ENCODE measurements at places on chromosomes 5 and 9.
A peak's percentile ranks its signal among the peaks of the same experiment; 100 is the strongest.

DNA sequence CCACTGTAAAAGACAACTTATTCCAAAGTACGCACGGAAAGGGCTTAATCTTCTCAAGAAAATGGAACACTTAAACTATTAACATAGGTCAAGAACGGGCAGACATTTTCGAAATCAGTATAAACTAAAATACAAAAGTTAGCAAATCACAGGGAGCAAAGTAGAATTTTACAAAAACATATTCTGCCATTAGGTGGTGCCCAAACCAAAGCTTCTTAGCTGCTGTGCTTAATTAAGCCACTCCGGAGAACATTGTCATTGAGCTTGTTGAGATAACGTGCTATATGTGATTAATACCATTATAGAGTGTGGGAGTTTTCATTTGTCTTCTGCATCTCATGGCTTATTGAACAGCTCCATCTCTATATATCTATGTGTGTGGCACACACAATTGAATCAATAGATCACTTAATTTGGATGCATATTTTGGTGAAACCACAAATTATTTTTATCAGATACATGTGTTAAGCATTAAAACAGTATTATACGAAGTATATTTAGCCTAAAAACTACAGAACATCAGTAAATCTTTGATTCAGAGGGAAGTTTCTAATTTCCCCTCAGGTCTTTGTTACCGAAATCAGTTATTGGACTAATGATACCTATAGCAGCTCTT lies 23.4 kb downstream of the UBLCP1 start:
- no peak for DNase-seq

DNA sequence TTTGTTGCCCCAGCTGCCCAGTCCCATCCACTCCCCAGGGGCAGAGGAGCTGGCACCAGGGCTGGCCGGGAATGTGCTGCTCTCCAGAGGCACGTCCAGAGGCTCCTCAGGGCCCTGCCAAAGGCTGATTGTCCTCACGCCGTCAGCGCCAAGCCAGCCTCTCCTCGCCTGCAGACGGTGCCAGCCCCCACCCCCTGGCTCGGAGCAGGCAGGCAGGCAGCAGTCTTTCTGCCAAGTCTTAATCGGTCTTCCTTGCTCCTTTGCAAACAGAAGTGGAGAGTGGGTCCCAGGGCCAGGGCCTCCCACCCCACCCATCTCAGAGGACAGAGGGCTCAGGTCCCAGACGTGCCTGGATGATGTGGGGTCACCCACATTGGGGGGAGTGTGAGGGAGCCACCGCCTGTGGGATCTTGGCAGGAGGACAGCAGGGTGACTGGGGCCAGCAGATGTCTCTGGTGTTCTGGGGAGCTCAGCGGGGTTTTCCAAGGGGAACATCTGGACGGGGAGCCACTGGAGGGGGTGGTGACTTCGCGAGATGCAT lies 36.3 kb downstream of the FAM163B start:
- DNase-seq = no peak

GRCh38 chr5:151223447-151224264 lies at the start of gene CCDC69:
Gene CCDC69 (minus strand): TSS chr5:151224092. CDS start chr5:151223970, 122 bp downstream.
- peak; percentile 81 for DNase-seq

- no peak for DNase-seq
These were observed 88.7 kb downstream of the PRKACG start for GRCh38 chr9:68925175-68925574.

DNA sequence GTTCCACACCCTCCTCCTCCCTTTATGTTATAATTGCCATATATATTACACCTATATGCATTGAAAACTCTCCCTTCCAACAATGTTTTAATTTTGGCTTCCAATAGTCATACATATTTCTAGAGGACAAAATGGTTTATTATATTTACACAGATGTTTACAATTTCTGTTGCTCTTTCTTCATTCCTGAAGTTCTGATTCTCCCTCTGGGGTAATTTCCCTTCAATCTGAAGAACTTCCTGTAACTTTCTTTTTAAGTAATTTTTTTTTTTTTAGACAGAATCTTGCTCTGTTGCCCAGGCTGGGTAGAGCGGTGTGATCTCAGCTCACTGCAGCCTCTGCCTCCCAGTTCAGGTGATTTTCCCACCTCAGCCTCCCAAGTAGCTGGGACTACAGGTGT lies 173.0 kb upstream of the MAP1B start:
- no peak for DNase-seq

DNA sequence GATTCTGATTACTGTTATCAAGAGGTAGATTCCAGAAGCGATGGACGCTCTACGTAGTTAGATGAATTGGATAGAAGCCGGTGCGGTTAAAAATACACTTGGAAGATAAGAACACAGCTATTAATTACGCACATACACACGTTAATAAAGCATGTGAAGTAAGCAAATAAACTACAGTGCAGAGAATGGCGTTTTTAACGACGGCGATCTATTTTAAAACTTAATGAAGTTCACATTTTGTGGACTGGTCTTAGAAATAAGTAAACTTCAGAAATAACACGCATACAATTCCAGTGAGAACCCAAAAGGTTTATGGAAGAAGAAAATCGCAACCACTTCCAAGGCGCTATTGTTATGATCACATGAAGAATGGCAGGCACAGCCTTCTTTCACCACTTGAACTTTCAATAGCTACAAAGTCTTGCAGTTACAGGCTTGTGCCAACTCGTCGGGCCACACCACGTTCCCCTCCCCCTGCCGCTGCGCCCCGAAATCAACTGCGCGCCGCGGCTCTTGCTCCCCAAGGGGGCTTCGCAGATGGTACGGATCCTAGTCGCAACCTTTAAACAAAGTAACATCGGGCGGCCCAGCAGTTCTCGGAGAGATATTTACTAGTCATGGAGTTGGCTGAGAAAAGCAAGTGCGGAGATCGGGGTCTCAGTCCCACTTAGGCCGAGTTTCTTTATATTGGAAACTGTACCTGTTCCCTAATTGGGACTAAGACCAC lies 866 bp upstream of the SEMA6A start:
- no peak for DNase-seq

DNA sequence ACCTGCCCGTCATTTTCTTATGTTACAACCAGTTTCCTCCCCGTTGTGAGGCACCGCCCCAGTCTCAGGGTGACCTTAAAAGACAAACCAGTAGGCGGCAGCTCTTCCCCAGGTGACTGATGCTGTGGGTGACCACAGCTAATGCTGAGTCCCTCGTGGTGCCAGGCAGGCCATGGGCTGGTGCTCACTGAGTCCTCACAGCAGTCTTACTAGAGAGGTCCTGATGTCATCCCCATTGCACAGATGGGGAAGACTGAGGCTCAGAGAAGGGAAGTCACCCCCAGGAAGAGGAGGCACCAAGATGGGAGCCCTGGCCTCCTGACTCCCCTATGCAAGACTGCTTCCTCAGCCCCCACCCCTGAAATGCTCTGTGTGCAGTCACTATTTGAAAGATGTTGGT lies 978 bp downstream of the CFAP157 start:
- DNase-seq = no peak

- DNase-seq = no peak
These were observed 71.3 kb downstream of the COL5A1 start for GRCh38 chr9:134712926-134713325.

- DNase-seq = no peak
These were observed 44.0 kb downstream of the TNPO1 start for GRCh38 chr5:72860499-72860898.

GRCh38 chr5:147727200-147727599 lies 55.3 kb downstream of the JAKMIP2 start:
- no peak for DNase-seq

GRCh38 chr9:137772281-137772873 lies 105.2 kb upstream of the CACNA1B start:
- no peak for DNase-seq

GRCh38 chr5:150461231-150461630 lies 11.7 kb upstream of the RPS14 start:
- no peak for DNase-seq

GRCh38 chr5:177431317-177432142 lies 5.1 kb downstream of the GRK6 start:
- DNase-seq = no peak

DNA sequence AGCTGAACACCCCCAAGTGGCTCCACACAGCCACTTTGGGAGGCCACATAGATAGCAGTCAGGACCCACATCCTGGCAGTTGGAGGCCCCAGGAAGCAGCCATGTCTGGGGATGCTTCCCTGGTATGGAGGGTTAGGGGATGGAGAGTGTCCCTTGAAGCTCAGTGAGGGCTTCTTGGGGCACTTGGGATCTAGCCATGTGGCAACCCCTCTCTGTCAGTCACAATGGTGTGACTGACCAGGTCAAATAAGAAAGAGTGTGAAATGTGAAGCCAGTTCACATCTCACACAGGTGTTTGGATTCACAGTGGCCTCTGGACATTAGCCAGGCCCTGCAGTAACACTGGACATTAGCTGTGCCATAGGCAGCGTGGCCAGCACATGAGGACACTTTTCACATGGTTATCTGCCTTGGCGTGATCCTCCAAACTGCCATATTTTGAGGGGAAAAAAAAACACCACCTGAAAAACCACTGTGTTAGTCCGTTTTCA lies 53.9 kb upstream of the IL17B start:
- no peak for DNase-seq

- no peak for DNase-seq
These were observed 67.1 kb downstream of the GRAMD2B start for GRCh38 chr5:126490167-126490940.

- DNase-seq = no peak
These were observed 98.6 kb downstream of the TMEM215 start for GRCh38 chr9:32881948-32882347.

- DNase-seq = no peak
These were observed 54.5 kb upstream of the FST start for GRCh38 chr5:53425687-53426511.

DNA sequence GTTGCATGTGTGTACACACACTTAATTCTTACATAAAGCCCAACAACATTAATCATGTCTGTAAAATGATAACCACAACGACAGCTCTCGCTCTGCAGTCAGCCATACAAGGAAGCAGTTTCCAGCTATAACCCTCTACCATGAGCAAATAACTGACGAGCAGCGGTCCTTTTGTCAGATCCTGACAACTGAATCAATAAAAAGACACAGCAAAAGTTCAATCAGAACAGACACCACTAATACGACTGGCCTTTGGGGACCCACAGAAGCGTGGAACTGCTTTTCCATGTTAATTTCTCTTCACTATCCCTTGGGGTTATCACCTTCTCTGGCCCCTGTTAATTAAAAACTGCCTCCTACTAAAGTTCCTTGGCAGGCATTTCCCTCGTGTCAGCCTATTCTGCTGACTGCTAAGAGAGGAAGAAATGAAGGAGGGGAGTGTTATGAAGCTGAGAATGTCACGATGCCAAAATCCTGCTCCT lies 722.8 kb upstream of the GRAMD2B start:
- no peak for DNase-seq

DNA sequence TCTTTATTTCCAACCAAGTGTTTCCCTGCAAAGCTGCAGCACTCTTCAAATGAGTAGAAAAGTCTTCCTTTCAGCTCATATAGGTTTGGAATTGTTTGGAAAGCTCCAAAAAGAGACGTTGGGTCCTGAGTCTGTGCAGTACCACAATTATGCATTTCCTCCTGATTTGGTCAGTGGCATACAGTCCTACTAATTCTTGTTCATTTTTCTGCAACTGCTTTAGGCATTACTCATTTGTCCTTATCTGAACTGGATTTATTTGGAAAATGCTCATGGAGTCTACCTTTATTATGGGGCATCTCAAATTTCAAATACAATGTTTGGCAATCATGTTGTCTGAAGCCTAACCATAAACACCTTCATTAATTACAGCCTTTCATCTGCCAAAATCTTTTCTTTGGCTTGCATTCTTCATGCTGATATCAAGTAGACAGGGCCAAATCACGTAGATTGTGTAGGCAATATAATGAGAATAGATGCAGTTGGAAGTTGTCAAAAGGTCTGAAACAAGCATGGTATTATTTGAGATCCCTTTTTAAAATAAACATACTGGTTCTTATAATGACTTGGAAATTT lies 232.8 kb downstream of the TLE1 start:
- DNase-seq = no peak

- DNase-seq = no peak
These were observed 102.2 kb upstream of the SPRY4 start for GRCh38 chr5:142427015-142427364.

GRCh38 chr5:172503925-172504700 lies 49.8 kb upstream of the SH3PXD2B start:
- DNase-seq = peak; percentile 71

GRCh38 chr5:98770209-98770910 lies 3.1 kb upstream of the RGMB start:
- peak; percentile 76 for DNase-seq

DNA sequence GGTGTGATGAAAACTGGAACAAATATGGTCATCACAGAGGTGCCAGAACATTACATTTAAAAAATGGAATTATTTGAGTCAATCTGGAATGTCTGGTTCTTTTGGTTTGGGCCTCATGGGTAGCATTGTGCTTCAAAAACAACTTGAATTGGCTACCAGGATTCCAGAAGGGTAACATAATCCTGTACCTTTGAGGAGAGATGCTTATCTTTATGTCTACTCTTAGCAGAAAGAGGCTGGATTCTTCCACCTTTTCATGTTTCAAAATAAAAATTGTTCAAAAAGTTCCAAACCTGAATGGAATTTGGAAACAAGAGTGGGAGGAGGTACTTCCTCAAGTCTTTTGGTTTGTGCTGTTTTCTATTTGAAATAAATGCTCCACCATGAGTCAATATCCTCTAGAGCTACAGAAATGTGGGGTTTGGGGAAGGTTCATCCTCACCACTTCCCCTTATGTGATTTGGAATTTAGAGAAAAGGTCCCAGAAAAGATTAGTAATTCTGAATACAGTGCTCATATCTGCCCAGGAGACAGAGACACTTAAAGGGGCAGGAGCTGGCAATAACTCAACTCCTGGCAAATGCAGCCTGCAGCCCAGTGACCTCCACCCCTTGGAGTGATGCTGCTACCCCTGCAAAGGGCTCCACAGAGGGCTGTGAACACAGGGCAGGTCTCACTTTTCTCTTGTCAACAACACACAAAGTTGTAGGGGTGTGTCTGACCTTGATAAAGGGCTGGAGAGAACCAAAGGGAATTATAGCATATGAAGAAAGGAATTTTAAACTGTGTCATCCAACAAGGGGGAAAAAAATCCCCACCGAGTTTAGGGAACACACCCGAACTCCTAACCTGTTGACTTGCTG lies 272.8 kb downstream of the CWC27 start:
- no peak for DNase-seq

GRCh38 chr5:6728011-6728794 lies 15.0 kb downstream of the TENT4A start:
- no peak for DNase-seq

GRCh38 chr9:95095641-95096355 lies 221.7 kb downstream of the FANCC start:
- no peak for DNase-seq

- no peak for DNase-seq
These were observed 216.2 kb downstream of the EBF1 start for GRCh38 chr5:158883502-158883901.

- DNase-seq = no peak
These were observed 713.9 kb downstream of the EFNA5 start for GRCh38 chr5:106956886-106957285.

GRCh38 chr9:136192289-136193126 lies 12.4 kb downstream of the LHX3 start:
- DNase-seq = no peak
